MCF 10A (cell line): ENCODE measurements at places on chromosomes 3 and 15.
A peak's percentile ranks its signal among the peaks of the same experiment; 100 is the strongest.

GRCh38 chr3:42419563-42419962 is 9.2 kb upstream of the LYZL4 start:
- no peaks in the 10 kb centered on the region for H3K4me1 ChIP-seq
- H3K4me3 ChIP-seq = no peak overlapping the region
- DNase-seq = no peak
- peaks cover 15% of the 10 kb centered on the region for H3K27me3 ChIP-seq
- H3K36me3 ChIP-seq = no peaks in the 10 kb centered on the region

GRCh38 chr3:161510510-161511260 is 14.1 kb downstream of the OTOL1 start:
- no peak for DNase-seq
- no peak overlapping the region for H3K4me3 ChIP-seq
- H3K36me3 ChIP-seq = no peaks in the 10 kb centered on the region
- H3K4me1 ChIP-seq = no peaks in the 10 kb centered on the region

DNA sequence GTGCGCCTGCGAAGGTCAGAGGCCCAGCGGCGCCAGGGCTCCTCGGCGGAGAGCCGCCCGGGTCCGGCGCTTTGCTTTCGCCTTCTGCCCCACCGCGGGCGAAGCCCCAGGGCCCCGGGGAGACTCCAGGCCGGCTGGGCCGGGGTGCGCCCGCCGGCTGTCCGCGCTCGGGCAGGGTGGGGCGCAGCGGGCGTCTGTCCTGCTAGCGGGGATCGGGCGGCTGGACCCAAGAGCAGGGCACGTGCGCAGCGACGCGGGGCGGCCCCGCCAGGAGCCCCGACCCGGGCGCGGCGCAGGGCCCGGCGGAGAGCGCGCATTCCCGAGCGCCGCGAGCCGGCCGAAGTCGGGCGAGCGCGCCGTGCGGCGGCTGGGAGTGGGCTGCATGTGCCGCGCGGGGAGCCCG is 569 bp upstream of the ALDH1A3 start:
- H3K4me1 ChIP-seq = no peaks in the 10 kb centered on the region
- H3K27me3 ChIP-seq = no peaks in the 10 kb centered on the region
- H3K4me3 ChIP-seq = peak overlapping the region; percentile 63
- H3K36me3 ChIP-seq = peaks cover 6% of the 10 kb centered on the region

DNA sequence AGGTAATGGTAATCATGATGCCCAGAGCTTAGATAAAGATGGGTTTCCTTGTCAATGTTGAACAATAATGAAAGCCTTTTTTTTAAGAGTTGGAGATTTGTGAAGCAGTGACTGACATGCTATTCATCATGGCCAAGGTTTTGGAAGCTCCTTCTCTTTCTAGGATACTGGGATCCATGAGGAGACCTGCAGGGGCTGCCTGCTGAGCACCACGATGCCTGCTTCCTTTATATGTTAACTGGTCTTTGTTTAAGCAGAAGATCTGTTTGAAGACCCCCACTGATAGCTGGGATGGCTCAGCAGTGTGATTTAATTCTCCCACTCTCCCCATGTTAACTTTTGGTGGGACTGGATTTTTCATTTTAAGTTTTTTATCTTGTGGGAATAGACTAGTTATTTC is 15.8 kb downstream of the RBP1 start:
- no peaks in the 10 kb centered on the region for H3K27me3 ChIP-seq
- no peak overlapping the region for H3K27ac ChIP-seq
- no peak overlapping the region for H3K4me3 ChIP-seq
- no peak for DNase-seq
- no peaks in the 10 kb centered on the region for H3K36me3 ChIP-seq

- peak; percentile 10 for DNase-seq
- H3K4me3 ChIP-seq = no peak overlapping the region
- H3K27ac ChIP-seq = no peak overlapping the region
These were observed 113.7 kb downstream of the ATG7 start for GRCh38 chr3:11385891-11386290.

DNA sequence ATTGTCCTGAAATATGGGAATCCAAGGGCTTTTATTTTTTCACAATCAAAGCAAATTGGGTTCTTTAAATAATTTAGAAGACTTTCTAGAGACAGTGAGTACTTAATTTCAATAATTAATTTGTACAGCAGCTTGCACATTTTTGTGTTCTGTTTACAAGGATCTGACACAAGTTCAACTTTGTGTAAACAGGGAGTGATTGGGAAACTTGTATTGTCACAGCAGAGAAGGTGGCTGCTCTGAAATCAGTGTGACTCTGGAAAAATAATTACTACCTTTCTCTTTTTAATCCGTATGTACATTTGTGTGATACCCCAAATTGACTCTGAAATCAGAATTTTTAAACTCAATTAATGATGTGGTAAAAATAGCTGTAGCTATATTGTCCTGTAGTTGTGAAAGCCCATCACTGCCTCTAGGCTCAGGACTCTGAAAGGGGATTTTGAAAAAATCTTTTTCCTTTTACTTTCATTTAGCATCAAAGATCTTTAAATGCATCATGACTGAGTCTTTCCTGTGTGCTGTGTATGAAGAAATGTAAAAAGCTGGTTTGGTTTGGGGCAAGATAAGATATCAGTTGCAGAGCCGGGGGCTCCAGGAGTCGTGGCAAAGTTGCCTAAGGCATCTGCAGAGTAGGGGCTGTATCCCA is 45.1 kb downstream of the MFSD1 start:
- no peak overlapping the region for H3K27ac ChIP-seq
- no peaks in the 10 kb centered on the region for H3K27me3 ChIP-seq
- no peak for DNase-seq
- no peaks in the 10 kb centered on the region for H3K36me3 ChIP-seq
